CD4-positive, alpha-beta memory T cell (primary cell): ENCODE measurements at places on chromosomes 6 and 20.

DNA sequence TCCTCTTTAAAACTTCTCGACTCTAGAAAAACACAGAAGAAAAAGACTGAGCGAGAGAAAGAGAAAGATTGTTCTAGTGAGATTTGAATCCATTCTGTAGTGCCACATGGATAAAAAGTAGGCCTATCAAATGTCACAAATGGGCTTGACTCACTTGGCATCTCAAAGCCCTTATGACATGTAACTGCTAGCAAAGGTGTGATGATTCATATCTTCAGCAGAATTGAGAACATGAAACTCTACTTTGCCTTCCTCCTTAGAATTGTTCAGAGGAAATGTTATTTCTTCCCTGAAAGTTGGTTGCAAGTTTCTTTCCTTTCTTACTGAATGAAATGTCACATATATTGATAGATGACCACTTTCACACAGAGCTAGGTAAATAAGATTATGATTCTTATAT is 40.4 kb upstream of the DUSP22 start:
- DNase-seq = no peak

DNA sequence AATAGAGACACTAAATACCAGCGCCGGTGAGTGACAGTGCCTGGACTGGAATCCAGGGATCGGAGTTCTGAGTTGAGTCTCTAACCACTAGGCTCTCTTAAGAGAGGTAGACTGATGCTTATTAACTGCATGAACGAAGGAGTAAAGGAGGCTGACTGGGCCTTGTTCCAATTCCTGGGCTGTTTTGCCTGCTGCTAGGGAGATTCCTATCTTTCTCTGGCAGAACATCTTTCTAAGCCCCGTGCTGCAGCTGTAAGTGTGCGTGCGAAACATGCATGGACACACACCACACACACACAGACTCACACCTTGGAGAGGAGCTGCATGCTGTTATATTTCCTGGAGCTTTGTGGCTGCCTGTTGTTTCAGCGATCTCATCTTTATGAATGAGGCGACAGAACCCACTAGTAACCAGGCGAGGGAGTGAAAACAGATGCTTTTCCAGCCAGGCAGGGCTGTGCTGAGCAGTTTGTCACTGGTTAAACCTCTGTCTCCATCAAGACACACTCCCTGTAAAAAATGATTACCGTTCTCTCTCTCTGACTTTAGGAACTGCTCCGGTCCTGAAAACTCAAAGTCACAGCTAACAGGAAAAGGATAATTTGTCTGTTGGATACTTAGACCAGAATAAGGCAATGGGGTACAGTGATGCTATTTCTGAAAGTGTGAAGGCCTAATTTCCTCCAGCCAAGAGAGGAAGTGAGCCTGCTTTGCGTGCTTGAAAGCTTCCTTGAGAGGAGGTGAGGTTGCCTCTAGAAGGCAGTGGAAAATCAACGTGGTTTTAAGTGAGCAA is 157.4 kb upstream of the ZNF217 start:
- DNase-seq = peak; percentile 54

- DNase-seq = peak; percentile 66
Measured at GRCh38 chr6:135880066-135880972, 28.8 kb downstream of the PDE7B start.

DNA sequence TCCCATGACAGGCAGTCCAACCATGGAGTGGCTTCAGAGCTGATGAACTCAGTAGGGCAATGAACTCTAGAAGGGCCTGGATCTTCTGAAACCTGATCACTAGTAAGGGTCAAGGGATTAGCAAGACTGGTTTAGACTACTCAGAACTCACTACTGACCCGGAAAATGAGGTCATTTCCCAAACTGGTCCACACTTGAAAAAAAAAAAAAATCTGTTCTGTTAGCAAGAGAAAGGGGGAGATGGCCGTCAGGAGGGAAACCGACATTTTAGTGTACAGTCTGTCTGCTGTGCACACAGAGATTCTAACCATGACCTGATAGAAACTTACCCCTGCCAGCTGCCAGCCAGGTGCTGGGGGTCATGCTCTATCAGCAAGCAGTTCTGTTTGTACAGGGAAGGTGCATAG is 262.4 kb upstream of the AGPAT4 start:
- DNase-seq = no peak

DNA sequence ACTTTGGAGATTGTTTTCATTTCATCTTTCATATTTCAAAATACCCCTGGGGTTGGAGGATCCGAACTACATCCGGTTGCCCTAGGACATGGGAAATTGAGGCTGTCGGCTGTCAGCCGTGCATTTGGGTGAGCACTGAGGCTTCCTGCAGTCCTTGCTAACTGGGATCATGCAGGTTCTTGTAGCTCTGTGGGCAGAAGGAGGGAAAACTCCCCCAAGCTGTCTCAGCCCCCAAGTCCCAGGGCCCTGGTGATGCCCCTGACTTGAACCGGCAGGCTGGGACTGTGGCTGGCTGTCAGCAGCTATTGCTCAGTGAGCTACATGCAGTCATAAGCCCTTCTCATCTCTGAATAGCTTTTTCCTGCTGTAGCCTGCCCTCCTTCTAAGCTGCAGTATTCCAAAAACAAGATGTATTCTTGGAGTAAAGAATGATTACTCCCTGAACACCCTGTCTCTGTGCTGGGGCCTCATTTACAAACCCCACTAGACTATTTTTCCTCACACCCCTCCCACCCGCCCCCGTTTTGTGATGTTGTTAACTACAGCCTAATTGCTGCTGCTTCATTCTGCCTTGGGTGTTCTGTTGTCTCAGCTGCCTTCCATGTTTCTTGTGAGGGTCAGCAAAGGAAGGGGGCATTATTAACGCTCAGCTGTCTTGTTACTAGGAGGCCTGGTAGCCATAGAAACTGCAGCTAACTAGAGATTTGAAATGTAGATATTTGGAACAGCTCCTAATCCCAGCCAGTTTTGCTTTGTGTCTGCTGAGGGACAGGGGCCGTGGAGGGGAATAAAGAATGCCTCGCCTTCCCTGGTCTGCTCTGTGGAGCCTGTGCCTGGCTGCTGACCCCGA is 18.1 kb downstream of the MTRES1 start:
- DNase-seq = no peak

GRCh38 chr6:98333273-98333672 is 501.1 kb upstream of the POU3F2 start:
- no peak for DNase-seq

GRCh38 chr6:152696522-152696921 is 1.2 kb upstream of the MYCT1 start:
- no peak for DNase-seq
